Osteocyte (in vitro differentiated cells): ENCODE measurements at places on chromosomes 7 and 10. TPM values are rescaled to one million over a fixed set of nuclear protein-coding genes. Genes with fewer than 3 reads are reported as not detected.

Gene CAMK2B
- not detected in 2 replicates for total RNA-seq

DNA sequence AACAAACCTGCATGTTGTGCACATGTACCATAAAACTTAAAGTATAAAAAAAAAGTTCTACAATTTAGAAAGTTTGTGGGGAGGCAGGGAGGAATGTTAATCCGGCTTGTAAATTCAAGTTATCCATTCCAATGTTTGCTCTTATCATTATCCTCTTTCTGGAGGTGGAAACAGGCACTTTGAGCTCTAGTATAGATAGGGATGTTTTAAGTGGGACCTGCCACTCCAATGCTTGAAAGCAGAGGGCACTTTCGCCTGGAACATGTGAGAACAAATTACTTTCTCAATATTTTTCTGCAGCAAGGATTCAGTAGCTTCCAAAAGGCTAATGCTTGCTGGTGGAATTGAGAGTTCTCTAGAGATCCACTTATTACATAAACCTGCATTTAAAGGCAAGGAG, 45.6 kb downstream of the FEZF1 start:
- no peak for DNase-seq

GRCh38 chr7:93178213-93178612, 30.0 kb upstream of the SAMD9L start:
- no peak for DNase-seq

DNA sequence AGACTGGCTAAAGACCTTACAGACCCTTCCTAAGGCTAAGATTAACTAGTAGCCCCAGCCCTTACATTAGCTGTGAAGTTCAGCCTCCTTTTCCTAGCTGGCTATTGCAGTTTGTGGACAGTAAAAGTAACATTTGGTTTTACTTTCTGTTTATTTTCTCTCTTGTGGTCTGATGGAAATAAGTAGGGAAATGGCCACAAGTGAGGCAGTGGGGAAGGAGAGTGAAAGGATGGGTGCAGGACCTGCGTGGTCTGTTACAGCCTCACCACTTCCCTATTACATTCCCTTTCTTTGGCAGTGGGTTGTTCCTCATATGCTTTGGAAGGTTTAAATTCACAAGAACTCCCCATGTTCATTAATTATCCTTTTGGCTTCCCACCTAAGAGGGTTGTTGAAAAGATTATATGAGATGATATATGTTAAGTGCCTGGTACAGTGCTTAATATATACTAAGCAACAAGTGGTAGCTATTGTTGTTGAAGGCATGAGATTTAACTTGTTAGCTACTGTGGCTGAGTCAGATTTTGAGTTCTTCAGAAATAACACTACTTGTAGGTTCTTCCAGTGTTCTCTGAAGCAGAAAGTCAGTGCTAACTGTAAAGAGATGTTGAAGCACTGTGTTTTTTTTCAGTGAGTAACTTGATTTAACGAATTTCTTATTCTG, 181.7 kb downstream of the ST7 start:
- DNase-seq: no peak

DNA sequence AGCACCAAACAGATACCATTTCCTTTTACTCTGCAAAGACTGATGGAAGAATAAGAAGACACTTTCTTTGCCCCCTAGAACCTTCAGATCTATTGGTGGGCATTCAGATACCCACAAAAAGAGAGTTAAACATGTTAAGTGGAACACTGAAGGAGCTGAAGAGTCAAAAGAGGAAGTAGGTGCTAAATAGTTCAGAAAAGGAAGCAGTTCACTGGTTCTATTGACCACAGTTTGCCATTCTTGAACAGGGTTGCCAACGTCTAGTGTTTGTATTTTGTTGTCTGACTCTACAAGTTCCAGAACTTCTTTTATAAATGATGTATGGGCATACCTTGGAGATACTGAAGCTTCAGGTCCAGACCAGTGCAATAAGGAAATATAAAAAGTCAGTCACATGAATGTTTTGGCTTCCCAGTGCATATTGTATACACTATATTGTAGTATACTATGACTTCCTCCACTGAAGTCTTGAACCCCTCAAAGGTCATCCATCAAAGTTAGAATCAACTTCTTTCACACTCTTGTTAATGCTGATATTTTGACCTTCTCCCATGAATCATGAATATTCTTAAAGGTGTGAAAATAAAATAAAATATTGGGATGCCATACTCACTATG, 47.5 kb upstream of the AGR3 start:
- DNase-seq: no peak

Gene COL13A1
- total RNA-seq: 29.2 and 29.9 TPM in 2 replicates

GRCh38 chr10:77872151-77872946, 54.2 kb downstream of the DLG5 start:
- DNase-seq: no peak

Gene GLCCI1
- 12.3 and 16.8 TPM in 2 replicates for total RNA-seq

- DNase-seq: no peak
Observed at GRCh38 chr7:92057375-92057774, 76.9 kb downstream of the CYP51A1 start.

- DNase-seq: no peak
Observed at GRCh38 chr10:102738692-102739121, 5.0 kb upstream of the WBP1L start.

- no peak for DNase-seq
Observed at GRCh38 chr7:123633553-123633952, 22.1 kb upstream of the LMOD2 start.

- DNase-seq: no peak
Observed at GRCh38 chr10:82468453-82468852, 593.5 kb downstream of the NRG3 start.

Gene SFTPA1
- not detected in 2 replicates for total RNA-seq

DNA sequence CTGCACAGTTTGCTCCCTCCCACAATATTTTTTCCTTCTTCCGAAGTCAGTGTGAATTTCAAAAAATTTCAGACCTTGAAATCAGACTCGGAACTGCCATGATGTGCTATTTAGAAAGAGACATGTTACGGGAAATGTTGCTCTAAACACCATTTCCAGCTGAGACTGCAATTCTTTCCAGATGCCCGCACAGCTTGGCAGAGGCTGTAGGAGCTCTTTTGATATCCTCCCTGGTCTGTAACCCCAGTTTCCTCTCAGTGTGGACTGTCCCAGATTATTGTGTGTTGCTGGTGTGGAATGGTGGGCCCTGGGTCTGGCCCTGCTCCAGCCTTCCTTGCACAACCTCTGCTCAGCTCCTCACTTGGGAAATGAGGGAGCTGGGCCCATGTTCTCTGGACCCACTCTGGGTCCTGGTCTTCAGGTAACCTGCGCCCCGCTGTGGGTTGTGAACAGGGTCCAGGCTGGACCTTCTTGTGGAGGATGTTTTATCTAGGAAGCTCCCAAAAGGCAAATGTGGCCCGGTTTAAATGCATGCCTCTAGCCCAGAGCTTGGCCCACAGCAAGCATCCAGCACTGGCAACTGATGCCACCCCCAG, 172.8 kb upstream of the CXCL12 start:
- no peak for DNase-seq

Gene MRLN
- not detected in 2 replicates for total RNA-seq

DNA sequence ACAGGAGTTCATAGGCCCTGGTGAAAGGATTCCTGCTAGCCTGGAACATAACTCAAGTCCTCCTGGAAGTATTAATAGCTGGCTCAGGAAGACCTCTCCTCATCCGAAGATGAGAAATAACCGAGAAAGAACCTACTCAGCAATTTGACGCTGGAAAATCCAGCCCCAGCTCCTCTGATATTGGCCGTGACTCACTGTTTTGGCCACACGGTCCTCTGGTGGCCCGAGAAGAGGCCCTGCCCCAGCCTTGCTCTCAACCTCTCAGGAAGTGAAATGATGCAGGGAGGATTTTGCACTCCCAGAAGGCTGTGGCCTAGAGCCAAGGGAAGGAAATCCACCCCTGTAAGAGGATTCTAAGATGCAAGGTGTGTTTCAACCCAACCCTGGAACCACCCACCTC, 121.6 kb downstream of the MTPAP start:
- DNase-seq: no peak

- peak; percentile 46 for DNase-seq
Observed at GRCh38 chr7:158267742-158268435, 319.7 kb downstream of the PTPRN2 start.

GRCh38 chr10:46543466-46544377, 12.7 kb downstream of the GPRIN2 start:
- no peak for DNase-seq

GRCh38 chr10:117360994-117361667, 14.1 kb downstream of the PDZD8 start:
- DNase-seq: no peak

- DNase-seq: no peak
Observed at GRCh38 chr7:34034728-34035127, 129.4 kb downstream of the BMPER start.

- DNase-seq: no peak
Observed at GRCh38 chr7:116037401-116037800, 6.8 kb upstream of the TFEC start.

GRCh38 chr10:128630787-128631252, 504.6 kb upstream of the MKI67 start:
- no peak for DNase-seq

Gene LRRC4
- 0.29 and 0.70 TPM in 2 replicates for total RNA-seq

Gene ANXA11
- 127 and 129 TPM in 2 replicates for total RNA-seq

GRCh38 chr7:133409966-133410365, 157.1 kb downstream of the EXOC4 start:
- no peak for DNase-seq

- no peak for DNase-seq
Observed at GRCh38 chr7:130444234-130444633, 3.4 kb upstream of the CEP41 start.

Gene CYP3A7
- not detected in 2 replicates for total RNA-seq

DNA sequence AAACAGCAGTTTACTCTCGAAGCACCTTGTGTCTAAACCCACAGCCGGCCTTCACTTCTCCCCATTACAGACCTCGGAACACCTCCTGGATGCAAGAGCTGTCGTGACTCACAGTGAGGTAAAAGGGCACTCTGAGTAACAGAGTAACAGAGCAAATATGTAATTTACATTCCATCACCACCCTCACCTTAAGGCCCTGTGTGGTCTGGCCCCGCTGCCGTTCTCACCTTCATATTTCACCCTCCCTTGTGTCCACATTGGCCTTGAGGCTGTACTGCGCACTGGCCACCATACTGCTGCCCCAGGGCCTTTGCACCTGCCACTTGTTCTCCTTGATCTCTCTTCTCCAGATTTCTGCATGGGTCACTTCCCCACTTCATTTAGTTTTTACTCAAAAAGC, 12.6 kb downstream of the FFAR4 start:
- DNase-seq: no peak

DNA sequence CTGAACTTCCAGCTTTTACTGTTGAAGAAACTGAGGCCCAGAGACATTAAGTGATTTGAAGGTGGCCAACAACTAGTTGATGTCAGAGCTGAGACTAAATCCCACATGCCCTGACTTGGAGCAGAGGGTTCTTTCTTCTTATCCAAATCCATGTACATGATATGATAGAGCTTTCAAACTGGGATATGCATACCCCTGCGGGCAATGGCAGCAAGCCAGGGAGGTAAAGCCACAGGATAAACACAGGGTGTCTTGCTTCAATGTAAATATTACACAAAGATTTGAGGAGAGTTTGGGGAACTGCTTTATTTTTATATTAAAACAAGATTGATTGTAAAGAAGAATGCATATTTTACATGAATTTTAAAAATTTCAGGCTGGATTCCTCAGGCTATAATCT, 2.3 kb upstream of the LRRC72 start:
- DNase-seq: no peak

DNA sequence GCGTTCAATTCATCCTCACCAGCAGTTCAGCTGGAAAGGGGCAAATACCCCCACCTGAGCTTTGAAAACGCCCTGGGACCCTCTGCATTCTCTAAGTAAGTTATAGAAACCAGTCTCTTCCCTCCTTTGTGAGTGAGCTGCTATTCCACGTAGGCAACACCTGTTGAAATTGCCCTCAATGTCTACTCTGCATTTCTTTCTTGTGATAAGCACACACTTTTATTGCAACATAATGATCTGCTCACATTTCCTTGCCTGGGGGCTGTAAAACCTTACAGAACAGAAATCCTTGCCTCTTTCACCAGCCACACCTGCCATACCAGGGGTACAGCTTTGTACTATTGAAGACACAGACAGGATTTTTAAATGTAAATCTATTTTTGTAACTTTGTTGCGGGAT, 155.8 kb upstream of the LANCL2 start:
- no peak for DNase-seq

GRCh38 chr10:118107040-118107439, 60.3 kb upstream of the RAB11FIP2 start:
- no peak for DNase-seq

DNA sequence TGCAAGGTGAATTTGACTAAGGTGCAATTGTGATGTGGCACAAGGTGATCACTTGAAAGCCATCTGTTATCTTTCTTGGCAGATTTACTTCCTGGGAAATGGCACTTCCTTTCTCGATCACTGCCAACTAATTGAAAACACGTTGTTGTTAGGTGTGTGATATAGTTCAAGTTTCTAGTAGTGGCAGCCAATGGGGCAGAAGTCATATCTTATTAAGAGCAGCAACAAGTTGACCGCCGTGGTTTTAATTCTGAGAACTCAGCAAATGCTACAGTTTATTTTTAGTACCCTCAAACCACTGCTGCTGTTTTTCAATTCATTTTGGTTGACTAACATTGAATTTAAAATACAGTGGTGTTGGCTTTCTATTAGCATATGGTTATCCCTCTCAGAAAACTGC, 1.6 kb downstream of the CHN2 start:
- no peak for DNase-seq

GRCh38 chr10:126893841-126894240, 11.4 kb upstream of the DOCK1 start:
- no peak for DNase-seq

Gene NEUROD6
- total RNA-seq: not detected in 2 replicates

Gene ALKBH4
- 11.9 and 13.9 TPM in 2 replicates for total RNA-seq

Gene NPY
- not detected in 2 replicates for total RNA-seq

Gene VWDE
- total RNA-seq: not detected in 2 replicates

DNA sequence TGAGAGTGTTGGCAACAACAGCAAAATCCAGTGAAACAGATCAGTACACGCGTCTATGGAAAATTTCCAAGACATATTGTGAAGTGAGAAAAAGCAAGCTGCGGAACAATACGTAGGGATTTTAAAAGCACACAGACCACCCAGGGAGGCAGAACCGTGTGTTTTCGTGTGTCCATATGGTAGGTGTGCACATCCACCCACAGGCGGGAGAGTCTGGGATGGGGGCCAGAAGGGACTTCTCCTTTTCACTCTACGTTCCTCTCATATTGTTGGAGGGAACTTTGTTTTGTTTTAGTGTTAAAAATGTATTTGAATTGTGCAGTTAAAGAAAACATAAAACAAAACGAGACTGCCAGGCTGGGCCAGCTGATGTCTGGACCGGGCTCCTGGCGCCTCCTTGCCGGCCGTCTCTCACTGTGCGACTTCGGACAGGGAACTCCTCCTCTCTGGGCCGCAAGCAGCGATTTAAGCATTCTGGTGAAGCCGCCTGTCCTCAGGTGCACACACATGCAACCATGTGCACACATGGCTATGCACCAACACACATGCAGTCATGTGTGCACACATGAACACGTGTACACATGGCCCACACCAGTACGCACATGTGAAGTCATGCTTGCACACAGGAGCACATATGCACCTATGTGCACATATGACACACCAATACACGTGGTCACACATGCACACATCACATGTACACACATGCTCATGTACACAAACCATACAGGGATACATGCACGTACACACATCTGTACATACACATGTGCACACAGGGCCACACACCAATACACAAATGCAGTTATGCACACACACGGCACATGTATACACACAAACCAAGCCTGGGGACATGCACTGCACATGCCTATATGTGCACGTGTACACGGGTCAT, 141.1 kb downstream of the ELFN1 start:
- DNase-seq: peak; percentile 69

GRCh38 chr10:96650958-96651357, 64.1 kb upstream of the TM9SF3 start:
- DNase-seq: no peak
